ENCODE measurements at places on chromosomes 2 and 18.

DNA sequence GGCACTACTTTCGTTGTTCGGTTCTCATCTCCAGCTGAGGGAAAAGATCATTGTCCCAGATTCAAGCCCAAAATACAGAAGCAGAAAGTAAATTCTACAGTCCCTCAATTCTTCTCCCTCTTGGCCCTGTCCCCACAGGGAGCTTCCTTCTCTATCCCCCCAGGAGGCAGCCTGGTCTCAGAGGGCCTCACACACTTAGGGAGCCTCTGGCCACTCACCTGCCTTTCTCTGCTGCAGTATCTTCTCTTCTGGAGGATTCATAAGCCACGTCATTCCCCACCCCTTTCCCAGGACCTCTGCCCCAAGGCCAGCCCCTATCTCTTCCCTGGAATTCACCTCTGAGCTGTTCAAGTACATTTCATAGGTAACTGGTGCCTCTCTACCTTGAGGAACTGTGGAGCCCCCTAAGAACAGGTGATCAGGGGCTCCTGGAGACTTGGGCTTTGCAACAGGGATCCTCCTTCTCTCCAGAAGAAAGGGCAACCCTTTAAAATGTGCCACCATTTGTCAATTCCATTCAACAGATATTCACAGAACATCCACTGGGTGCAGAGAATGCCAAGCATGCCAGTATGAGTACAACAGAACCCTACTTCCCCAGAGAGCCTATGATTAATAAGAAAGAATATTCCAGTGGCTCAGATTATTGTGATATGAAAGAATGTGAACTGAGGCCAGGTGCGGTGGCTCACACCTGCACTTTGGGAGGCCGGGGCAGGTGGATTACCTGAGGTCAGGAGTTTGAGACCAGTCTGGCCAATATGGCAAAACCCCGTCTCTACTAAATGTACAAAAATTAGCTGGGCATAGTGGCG lies 72.9 kb downstream of the CIB4 start:
- DNase-seq = no peak

DNA sequence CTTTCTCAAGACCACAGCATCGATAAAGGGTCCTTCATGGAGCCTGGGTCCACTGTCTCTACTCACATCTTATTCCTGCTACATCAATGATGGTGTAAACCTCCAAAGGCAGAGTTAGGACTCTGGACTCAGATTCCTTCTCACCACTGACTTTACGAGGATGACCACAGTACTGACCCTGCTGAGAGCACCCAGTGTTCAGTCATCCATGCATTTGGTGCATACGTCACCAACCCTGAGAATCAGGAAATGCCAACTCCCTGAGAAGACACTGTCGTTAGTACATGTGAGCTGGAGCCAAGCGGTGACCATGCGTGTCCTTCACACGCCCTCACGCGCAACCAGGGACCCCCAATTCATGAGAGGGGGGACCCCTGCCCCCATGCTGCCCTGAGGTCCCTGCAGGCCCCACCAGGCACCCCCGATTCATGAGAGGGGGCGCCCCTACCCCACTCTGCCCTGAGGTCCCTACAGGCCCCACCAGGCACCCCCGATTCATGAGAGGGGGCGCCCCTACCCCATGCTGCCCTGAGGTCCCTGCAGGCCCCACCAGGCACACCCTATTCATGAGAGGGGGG lies 178.4 kb upstream of the TPO start:
- no peak for DNase-seq

DNA sequence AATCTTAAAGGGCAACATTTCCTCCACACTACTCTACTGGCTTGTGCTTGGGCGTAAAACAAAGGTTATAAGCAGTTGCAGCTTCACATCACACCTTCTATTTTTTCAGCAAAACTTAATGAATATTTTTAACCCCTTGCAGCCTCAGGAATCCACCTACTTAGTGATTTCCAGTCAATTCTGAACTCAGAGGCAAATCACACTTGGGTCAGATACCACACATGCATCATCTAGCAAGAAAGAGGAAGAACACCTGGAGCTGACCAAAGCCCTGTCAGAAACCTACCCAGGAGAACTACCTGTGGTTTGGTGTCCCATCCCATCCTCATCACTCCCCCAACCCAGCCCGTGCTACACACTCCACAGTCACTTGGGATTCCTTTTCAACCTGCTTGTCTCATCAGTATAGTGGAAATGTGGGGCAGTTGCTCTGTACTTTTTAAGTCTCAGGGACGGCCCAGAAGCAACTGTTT lies 25.5 kb downstream of the PIAS2 start:
- DNase-seq = no peak

DNA sequence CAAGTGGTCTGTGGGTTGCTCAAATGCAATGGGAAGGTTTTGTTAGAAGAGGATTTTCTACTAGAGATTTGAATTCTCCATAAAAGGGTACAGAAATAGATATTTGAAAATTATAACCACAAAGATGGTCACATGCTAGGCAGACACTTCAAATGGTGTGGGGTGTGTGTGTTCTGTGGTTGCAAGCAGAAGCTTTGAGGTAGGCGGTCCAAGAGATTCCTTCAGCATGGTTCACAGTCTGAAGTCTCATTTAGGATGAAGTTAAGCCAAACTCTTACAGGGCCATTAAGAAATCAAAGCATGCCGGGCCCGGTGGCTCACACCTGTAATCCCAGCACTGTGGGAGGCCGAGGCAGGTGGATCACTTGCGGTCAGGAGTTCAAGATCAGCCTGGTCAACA lies 38.3 kb upstream of the RMDN2 start:
- no peak for DNase-seq

DNA sequence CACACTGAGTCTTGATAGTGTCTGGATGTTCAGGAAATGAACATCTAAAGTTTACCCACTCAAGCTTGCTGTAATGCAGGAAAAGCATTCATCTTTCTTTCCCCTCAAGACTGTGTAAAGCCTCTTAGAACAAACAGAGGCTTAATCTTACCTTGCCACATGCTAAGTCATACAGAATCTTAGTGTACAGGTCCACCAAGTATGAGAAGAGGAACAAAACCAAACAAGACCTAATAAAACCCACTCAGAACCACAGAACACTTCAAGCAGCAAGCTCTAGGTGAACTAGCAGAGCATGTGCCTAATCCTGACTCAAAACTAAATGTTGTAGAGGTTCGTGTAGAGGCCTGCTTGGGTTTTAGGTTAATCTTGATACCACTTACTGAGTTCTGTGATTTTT lies 97.6 kb downstream of the SPTBN1 start:
- no peak for DNase-seq

GRCh38 chr2:163248376-163249253 lies 410.0 kb upstream of the KCNH7 start:
- no peak for DNase-seq
